AG04450 (cell line): ENCODE measurements at places on chromosomes 12 and 14. TPM values are rescaled to one million over a fixed set of nuclear protein-coding genes. Genes with fewer than 3 reads are reported as not detected.

- no peak for DNase-seq
Measured at GRCh38 chr14:30223966-30224365, 296.3 kb upstream of the PRKD1 start.

DNA sequence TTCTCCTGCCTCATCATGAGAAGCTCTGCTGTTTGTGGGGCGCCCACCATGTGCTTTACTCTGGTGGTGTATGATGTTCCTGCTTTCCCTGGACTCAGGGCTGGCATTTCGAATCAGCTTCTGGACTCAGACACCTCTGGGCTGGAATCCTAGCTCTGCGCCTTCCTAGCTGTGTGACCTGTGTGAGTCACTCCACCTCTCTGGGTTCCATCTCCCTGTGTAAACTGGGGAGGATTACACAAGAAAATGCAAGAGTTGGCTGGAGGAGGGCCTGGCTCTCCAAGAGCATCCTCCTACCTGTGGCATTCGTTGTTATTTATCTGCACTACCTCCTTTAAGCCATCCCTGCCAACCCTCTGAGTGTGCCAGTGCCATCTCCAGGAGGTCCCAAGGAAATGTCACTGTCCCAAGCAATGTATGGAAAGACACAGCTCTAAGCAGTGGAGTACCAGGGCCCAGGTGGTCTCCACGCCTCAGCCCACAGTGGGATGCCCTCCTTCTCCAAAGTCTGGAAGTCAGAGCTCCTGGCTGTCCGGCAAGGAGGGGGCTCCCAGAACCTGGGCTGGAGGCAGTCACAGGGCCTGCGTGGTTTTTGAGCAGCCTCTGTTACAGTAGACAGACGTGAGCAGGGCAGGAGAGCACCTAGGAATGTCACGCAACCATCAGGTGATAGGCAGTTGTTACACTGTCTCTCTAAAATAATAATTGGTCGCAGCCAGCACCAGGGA, 7.3 kb upstream of the TNFAIP2 start:
- no peak for DNase-seq

DNA sequence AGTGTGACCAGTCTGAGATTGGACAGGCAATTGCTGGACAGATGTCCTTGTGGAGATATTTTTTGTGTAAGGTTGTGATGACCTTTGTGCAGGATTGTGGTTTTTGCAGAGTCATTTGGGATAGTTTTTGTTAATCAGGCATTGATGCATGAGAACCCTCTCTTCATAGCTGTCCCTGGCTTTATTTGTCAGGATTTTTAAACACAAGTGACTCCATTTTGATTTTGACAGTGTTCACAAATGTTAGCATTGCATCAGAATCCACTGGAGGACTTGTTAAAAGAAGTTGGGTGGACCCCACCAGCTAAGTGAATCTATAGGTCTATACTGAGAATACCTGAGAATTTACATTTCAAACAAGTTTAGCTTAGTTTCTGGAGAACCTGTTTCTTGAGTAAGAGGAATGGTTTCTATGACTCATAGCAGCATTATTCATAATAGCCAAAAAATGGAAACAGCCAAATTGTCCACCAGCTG, 11.8 kb downstream of the FNTB start:
- no peak for DNase-seq

GRCh38 chr12:91339106-91339505, 156.5 kb upstream of the DCN start:
- no peak for DNase-seq

KRT5 gene
- 0.31 TPM in 1 of 2 replicates, not detected in the other for polyA plus RNA-seq

LPAR5 gene
- polyA plus RNA-seq, result not detected in 2 replicates
